Esophagus mucosa (tissue), 1 donor: ENCODE measurements at places on chromosomes 5 and 9.

- ATAC-seq: no peak
Measured at GRCh38 chr5:116502138-116502537, 72.5 kb downstream of the SEMA6A start.

DNA sequence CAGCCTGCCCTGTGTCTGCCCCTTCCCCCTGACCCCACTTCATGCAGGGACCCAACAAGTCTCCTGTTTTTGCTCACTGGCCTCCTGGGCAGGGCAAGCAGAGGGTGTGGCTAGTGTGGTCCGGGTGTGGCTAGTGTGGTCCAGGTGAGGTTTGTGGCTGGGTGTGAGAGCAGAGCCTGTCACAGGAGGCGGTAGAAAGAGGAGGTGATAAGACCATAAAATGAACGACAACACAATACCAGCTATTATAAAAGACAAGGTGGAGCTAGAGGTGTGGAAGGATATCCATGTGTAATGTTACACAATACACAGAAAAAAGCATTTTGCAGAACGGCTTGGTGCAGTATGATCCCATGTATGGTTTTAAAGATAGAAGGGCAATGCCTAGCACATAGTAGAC lies 23.3 kb downstream of the SPRY4 start:
- peak; percentile 31 for ATAC-seq

GRCh38 chr5:139271201-139272027 lies 22.1 kb upstream of the MATR3 start:
- ATAC-seq: peak; percentile 39

DNA sequence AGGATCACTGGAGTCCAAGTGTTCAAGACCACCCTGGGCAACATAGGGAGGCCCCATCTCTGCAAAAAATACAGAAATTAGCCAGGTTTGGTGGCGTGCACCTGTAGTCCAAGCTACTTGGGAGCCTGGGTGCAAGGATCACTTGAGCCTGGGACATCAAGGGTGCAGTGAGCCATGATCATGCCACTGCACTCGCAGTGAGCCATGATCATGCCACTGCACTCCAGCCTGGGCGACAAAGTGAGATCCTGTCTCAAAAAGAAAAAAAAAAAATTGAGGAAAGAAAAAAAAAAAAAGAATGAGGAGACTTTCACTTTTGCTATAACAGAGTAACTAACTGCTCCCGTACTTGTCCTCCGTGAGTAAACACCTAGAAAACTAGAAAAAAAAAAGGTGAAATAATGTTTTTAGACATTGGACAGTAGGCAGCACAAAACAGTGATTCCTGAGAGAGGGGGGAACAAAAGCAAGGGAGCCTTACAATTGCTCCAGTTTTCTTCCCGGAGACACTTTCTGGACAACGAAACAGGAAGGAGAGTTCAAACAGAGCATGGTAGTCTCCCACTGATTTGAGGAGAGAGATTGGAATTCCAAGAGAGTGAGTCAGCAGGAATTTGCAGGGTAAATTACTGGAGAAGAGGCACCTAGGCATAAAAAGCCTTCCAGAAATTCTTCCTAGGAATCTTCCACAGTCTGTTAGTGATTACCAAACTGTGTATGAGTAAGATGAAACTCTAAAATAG lies 6.9 kb upstream of the ZBTB5 start:
- peak; percentile 48 for ATAC-seq

DNA sequence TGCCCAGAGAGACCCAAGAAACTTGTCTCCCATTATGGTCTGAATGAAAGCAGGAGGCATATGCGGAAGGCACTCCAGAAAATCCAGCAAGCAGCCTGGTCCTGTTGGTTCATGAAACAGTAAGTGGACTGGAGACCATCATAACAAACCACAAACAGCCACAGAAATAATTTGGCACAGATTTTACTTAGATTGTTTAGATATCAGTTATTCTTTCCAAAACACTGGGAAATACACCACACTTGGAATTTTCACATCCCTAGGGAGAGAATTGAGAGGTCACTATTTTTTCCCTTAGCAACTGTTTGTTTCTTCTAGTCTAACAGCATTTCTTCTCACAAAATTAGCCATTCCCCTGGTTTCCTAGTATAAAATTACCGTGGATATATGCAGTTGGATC lies 300.8 kb downstream of the OSTF1 start:
- ATAC-seq: no peak

DNA sequence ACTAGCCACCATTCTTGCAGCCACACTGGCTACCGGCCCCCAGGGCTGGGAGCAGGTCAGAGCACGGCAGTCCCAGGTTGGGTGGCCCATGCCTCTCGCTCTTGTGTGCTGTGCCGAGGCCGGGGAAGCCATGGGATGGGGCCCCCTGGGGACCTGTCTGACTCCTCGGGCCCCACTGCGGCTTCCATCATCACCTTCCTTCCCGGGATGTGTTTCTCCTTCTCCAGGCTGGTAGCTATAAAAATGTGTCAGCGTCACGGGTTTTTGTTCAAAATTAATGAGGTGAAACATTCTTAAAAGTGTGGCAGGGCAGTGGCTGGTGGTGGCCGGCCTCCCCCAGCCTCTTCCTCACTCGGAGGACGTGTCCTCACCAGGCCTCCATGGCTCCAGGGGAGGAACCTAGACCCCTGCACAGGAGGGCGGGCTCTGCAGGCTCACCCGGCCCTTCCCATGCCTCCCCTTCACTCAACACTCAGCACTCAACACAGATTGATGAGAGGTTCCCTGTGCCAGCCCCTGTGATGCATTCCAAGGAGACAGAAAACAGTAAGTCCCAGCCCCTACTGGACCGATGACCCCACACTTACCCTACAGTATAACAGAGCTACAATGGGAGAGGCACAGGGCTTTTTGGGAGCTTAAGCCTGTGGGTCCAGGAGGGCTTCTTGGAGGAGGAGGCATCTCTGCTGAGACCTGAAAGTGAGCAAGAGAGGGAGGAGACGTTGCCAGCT lies 43.2 kb downstream of the PTGES start:
- ATAC-seq: no peak
